A549 treated with ZK216348 at 1 μM for 4 hours (cell line): ENCODE measurements at places on chromosomes 6 and 20. TPM values are rescaled to one million over a fixed set of nuclear protein-coding genes. Genes with fewer than 3 reads are reported as not detected.

PACRG gene
- total RNA-seq: not detected in 5 replicates

MUC22 gene
- 0.02 TPM in 1 of 5 replicates, not detected in the others for total RNA-seq

SYS1 gene
- 19.4 to 31.5 TPM (median 30.5 TPM) in 5 replicates for total RNA-seq

KIF6 gene
- 0.11 to 0.45 TPM (median 0.13 TPM) in 4 of 5 replicates, not detected in the other for total RNA-seq
